ENCODE measurements at places on chromosomes 7 and 10.
A peak's percentile ranks its signal among the peaks of the same experiment; 100 is the strongest.

DNA sequence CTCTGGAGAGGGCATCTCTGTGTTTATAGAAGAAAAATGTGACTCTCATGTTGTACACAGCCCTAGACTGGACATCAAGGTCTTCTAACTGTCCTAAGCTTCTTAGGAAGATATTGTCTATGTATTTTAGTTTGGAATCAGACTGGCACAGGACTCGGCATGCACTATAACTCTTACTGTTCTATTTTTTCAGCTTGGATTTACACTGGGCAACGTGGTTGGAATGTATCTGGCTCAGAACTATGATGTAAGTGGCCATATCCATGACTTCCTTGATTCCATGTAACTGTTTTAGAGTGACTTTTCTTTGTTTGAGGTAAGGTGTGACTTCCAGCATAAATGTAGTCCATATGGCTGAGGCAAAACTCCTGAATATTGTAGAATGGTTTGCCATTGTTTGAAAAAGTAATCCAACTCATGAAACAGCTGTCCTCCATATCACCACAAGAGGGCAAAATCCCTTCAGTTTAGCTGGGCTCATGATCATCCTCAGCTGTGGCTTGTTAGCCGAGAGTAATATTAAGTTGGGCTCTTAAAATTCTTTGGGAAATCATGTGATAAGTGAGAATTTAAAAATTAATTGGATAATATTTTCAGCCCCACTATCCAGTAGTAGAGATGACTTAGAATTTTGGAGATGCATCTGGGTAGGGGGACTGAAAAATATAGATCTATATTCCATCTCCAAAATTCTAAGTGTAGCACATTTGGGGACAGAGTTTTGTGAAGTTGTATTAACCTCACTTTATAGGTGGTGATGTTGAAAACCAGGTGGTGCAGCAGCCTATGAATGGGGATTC is 10.4 kb downstream of the STMP1 start:
- DNase-seq, result no peak

DNA sequence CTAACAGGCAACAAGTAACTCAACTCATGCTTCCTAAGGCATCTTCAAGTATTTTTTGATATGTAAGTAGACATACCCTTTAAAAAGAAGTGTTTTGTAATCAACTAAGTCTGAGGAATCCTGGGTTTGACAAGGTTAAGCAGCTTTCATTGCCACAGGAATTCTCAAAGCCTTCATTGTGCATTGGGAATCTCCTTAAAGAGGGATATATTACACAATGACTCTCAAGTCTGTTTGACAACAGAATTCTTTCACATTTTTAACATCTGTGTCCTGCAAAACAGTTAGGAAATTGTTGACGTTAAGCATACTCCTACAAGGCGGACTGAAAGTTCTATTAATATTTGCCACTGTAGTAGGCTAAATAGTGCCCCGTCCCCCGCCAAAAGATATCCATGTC is 71.4 kb downstream of the SGMS1 start:
- no peak for DNase-seq

DNA sequence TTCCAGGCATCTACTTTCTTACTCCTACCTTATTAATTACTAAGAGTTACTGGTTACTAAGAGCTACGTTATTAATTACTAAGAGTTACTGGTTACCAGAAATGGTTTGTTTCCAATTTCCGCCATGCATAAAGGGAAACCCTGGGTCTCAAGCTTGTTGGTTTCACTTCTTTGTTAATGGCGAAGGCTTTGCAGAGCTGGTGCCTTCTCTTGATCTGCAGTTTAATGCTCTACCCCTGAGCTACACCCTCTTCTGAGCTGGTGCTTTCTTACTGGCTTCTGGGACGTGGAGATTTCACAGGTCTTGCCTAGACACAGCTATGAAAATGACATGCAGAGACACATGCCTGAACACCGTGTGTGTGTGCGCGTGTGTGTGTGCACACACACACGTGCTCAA is 560 bp downstream of the CPA4 start:
- DNase-seq, result no peak

- no peak for DNase-seq
Measured at GRCh38 chr10:116263870-116264655, 8.9 kb downstream of the GFRA1 start.

- no peak for DNase-seq
Measured at GRCh38 chr10:77548157-77548556, 89.5 kb downstream of the KCNMA1 start.

DNA sequence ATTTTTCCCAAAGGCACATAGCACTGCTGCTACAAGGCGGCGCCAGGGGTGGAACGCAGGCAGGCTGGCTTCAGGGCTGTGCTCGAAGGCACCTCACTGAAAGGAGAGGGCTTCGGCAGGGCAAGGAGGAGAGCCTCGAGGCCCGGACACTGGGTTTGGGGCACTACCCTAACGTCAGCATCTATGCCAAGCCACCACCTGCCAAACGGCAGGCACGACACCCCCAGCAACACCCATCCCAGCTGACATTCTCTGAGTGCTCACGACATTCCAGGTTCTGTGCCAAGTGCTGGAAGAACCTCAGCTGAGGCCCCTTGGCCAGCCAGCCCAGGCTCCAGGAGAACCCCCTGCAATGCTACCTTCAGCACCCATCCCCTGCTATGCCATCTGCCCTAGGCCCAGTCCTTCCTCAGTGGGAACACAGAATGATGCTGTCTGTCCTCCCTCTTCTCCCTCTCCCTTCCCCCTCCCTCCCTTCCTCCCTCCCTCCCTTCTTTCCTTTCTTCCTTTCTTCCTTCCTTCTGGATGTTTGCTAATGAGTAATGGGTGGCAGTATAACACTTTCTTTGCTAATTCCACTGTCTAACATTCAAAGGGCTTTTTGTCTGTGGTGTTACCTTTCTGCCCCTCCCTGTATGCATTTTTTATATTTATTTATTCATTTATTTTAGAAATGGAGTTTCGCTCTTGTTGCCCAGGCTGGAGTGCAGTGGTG is 24.3 kb downstream of the ZCCHC24 start:
- DNase-seq, result no peak

DNA sequence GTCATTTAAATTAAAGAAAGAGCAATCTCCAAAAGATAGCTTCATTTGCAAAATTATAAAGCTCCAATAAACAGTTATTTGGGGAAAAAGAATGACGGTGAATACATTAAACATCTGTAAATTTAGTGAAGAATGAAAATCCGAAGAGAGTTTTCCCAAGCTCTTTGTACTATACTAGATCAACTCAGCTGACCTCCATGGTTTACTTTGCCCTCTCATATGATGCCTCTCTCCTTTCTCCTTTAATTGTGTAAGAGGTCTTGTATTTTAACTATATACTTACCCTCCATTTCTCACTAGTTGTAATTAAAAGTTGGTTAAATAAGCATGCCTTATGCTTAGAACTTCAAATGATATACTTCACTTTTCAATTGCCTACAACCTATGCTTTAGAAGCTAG is 125.8 kb downstream of the CACNA2D1 start:
- no peak for DNase-seq

GRCh38 chr10:97701438-97702069 is 12.0 kb upstream of the MARVELD1 start:
- DNase-seq, result peak; percentile 45

DNA sequence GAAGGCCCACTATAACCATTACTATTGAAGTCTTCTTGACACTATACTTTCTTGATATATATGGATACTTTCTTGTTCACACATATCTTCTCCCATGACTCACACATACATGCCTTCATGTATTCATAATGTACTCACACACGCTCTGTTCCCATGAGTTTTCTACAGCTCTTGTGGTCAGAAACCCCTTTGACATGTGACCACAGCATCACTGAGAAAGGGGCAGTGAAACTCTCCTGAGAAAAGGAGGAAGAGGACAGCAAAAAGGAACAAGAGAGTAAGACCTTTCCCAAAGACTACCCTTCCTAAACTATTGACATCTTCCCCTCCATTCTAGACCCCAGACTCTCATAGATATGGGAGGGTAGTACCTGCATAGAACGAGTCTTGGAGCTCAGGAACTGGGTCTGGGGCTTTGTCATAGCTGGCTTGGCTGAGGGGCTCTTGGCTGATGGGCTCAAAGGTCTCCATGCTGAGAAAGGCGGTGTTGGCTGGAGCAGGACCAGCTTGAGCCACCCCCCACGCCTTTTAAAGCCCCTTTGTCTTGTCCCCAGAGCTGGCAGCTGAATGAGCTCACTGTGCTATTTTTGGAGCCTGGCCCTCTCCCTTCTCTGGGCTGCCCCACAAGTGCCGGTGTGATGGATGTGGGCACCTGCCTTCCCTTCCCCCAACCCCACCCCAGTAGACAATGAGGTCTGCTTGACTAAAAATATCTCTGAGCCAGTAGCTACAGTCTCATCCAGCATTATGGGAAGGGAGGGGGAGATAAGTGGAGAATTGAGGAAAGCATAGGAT is 5.1 kb downstream of the SYNPO2L start:
- DNase-seq, result no peak

DNA sequence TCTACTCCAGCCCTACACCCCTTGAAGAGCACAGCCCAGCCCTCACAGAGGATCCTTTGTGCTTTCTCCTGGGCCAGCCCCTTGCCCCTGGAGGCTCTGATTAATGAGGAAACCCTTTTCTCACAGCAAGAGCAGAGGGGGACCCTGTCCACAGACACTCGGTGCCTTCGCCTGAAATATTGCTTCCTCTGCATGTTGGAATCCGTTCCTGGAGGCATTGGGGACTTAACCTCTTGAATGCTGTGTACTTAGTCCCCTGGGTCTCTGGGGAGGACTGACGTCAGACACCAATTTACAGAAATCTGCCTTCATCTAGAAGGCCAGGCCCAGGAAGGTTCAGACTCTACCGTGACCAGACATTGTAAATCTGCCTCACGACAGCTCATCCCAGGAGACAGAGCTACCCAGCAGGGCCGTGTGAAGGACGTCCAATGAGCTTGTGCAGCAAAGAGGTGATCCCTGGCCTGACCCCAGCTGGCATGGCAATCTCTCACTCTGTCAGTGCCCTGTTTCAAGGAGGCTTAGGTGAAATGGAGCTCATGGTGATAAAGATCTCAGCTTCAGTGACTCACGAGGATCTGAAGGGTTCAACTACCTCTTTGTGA is 8.1 kb upstream of the TMEM72 start:
- DNase-seq, result no peak

DNA sequence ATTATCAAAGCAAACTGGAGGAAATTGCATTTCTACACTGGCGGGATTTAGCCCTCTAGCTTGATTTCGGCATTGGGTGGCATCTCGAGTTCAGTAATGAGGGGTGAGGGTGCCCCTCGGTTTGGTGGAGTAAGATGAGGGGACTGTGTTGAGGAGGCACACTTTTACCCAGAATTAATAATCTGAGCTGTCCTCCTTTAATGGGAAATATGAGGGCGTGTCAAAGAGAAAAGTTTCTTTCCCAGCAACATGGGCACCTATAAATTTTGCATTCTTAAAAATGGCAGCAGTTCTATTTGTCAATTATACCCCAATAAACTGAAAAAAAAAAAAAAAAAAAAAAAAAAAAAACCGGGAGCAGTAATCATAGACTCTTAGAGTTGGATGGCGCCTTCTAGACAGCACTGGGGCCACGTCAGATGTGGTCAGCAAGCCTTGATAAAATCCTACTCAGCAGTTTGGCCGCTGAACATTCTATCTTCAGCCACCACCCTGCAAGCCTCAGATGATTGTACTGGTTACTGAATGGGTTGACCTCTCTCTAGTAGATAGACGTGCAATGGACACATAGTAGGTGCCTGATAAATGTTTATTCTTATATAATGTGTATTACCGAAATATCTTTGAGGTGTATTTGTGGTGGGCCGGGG is 931 bp downstream of the PAPSS2 start:
- DNase-seq, result no peak

GRCh38 chr10:119776536-119776935 is 50.7 kb downstream of the INPP5F start:
- DNase-seq, result no peak

DNA sequence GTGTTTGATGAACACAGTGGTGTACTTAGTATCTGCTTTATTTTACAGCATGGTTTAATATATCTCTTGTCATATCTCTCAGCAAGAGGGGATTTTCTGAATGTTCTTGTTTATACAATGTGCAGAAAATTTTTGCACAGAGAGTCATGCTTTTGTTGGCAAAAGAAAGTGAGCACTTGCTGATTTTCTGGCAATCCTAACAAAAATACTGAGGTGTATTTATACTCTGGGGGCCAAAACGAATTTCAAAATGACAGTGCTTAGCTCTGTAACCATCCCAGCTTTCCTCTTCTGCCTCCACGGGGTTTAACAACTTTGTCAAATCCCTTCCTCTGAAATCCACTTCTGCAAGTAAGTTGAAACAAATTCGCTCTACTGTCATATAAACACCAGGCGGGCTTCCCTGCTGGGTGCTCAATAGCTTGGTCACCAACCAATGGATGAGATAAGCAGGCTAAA is 169.2 kb downstream of the NOC3L start:
- no peak for DNase-seq

DNA sequence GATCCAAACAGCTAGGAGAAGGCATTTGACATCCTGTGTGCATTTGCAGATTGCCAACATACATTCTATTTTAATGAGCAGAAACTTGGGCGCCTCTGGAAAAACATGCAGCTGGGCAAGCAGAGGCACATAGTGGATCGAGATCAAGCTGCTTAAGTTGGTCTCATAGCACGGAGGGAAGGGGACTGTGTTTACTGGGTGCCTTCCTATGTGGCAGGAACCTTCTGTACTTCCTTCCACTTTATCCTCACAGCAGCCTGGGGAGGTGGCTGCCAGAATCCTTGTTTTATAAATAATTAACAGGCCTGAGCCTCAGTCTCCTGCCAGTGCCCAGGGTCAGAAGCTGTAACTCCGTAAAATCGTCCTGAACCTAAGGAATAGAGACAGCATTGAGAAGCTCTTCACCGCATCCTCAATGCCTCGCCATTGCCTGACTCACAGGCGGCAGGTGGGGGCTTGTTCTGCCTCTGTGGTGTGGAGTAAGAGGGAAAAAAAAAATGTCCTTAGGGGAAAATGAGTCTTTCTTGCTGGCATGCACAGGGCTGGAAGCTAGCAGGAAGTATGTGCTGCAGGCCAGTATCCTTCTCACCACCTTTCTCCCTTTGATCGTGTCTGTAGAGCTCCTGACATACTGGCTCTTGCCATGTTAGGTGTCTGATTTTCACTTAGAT is 6.2 kb downstream of the VWA2 start:
- DNase-seq, result no peak

GRCh38 chr7:26709210-26709990 is 155.0 kb downstream of the SKAP2 start:
- DNase-seq, result no peak

Data from stimulated activated CD4-positive, alpha-beta T cell treated with anti-CD3 and anti-CD28 coated beads, Interleukin-1b, Interleukin-23, amount 100 ng/mL, for 48 hours (primary cell).